ENCODE measurements at places on chromosomes 13 and 19.

GRCh38 chr13:109198585-109198984 lies 569.2 kb downstream of the MYO16 start:
- DNase-seq, result no peak

- DNase-seq, result no peak
These were observed 1198.2 kb upstream of the PCDH9 start for GRCh38 chr13:68428292-68428691.

DNA sequence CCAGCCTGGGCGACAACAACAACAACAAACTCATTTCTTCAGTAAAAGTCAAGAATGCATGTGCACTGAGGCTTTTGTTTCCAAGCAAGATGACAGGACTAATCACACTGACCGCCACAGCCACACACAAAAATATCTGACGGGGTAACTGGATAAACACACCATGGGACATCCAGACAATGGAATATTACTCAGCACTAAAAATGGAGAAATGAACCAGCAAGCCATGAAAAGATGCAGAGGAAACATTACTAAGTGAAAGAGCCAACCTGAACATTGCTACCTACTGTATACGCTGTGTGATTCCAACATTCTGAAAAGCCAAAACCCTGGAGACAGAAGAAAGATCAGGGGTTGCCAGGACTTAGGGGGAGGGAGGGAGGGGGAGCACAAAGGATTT lies 36.7 kb downstream of the FAAP24 start:
- DNase-seq, result no peak

- DNase-seq, result no peak
These were observed 7.3 kb downstream of the URAD start for GRCh38 chr13:27981006-27981708.

GRCh38 chr13:41565216-41565615 lies 107.9 kb downstream of the RGCC start:
- DNase-seq, result no peak

All from stimulated activated CD4-positive, alpha-beta T cell treated with anti-CD3 and anti-CD28 coated beads, Interleukin-1b, Interleukin-23, amount 100 ng/mL, for 48 hours (primary cell).